ENCODE measurements at places on chromosomes 7 and 10.

DNA sequence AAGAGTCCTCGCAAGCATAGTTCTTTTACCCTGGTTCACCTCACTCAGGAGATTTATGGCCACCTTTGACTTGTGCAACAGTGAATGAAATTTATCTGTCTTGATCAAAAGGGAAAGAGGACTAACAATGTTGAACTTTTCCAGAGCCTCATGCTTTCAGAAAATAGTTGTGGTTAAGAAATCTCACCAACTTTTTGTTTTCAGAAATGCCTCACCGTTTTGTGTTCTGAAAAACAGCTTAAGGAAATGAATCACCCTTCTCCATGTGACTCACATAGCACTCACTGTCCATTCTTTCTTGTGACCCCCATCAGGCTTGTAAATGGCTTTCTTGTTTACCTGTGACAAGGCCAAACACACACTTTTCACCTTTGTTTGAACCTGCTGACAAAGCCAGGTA is 148.6 kb upstream of the FAM3C start:
- no peak for DNase-seq

- DNase-seq, result no peak
Measured at GRCh38 chr7:99451936-99452335, 13.2 kb downstream of the CPSF4 start.

GRCh38 chr10:11237571-11237970 is 219.9 kb downstream of the CELF2 start:
- DNase-seq, result no peak

GRCh38 chr7:39838326-39838725 is 111.7 kb upstream of the CDK13 start:
- no peak for DNase-seq

GRCh38 chr7:115368998-115369397 is 447.1 kb downstream of the MDFIC start:
- DNase-seq, result no peak

DNA sequence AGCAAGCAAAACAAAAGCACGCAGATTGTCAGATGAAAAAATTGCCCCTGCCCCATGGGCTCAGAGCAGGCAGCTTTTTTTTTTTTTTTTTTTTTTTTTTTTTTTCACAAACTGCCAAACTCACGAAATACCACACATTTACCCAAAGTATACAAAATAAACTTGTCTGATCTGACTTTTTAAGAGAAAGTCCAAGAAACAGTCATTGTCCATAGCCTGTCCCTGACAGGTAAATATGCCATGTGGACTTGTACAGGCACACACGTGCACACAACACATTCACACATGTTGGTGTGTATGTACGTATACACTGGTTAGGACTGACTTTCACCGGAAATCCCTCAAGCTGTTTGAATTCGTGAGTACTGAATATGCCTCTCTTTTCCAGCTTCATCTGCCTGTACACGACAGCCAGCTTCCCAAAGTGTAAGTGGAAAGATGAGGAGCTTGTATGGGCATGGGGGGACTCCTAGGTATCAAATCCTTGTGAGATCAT is 929 bp upstream of the HGF start:
- DNase-seq, result no peak

- no peak for DNase-seq
Measured at GRCh38 chr7:102942868-102943267, 30.1 kb downstream of the LRRC17 start.

DNA sequence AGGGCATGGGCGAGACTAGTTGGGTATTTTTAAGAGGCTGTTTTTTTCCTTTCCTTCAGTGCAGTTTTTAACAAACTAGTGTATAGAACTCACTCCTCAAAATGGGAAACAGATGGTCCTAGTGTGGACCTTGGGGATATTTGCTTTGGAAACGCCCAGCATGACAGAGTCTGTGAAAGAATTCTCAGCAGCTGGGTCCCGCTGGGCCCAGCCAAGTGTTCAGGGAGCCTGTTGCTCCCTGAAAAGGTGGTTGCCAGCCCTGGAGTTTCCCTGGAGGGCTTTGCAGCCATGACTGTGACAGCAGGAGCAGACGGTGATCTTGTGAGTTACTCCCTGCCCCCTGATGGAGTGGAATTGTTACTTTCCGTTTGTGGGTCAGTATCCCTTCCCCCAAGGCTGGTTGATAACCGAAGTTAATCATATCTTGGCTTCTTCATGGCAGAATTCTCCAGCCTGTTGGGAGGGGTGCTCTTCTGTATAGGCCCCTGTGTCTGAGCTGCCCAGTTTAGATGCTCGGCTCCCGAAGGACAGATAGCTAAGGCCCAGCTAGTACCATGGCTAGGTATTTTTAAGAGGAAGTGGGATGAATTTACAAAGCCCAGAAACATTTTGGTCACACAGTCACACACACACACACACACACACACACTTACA is 278.6 kb upstream of the HABP2 start:
- no peak for DNase-seq

All from endothelial cell (in vitro differentiated cells).